Activated CD4-positive, alpha-beta T cell treated with anti-CD3 and anti-CD28 coated beads for 24 hours (primary cell): ENCODE measurements at places on chromosomes 4 and X.

DNA sequence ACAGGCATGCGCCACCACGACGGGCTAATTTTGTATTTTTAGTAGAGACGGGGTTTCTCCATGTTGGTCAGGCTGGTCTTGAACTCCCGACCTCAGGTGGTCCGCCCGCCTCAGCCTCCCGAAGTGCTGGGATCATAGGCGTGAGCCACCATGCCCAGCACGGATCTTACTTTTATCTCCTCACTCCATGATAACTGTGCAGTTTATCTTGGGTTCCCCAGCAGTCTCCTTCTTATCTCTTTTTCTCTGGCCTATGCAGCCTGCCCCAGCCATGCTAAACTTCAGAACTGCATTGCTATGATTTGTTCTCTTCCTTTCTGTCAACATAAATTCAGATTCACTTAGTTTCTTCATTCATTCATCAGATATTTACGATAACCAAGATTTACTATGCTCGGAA lies 22.4 kb downstream of the PAGE1 start:
- DNase-seq, result no peak

GRCh38 chr4:134591326-134591725 lies 389.7 kb upstream of the PABPC4L start:
- DNase-seq, result no peak

- no peak for DNase-seq
Measured at GRCh38 chr4:113756005-113756410, 5.5 kb downstream of the CAMK2D start.

DNA sequence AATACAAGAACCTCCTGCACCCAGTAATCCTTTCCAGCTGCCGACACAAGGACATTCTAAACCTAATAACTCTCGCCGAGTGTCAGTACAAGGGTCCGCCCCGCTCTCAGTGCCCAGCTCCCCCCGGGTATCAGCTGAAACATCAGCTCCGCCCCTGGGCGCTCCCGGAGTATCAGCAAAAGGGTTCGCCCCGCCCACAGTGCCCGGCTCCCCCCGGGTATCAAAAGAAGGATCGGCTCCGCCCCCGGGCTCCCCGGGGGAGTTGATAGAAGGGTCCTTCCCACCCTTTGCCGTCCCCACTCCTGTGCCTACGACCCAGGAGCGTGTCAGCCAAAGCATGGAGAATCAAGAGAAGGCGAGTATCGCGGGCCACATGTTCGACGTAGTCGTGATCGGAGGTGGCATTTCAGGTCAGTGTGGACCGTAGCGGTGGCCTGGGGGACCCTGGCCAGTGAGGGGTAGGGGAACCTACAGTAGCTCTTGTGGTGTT lies at the start of gene MAOA:
MAOA (plus strand) TSS at position 295 of the 490 bp plus-strand sequence; CDS start at position 338, 43 bp downstream.
- no peak for DNase-seq

DNA sequence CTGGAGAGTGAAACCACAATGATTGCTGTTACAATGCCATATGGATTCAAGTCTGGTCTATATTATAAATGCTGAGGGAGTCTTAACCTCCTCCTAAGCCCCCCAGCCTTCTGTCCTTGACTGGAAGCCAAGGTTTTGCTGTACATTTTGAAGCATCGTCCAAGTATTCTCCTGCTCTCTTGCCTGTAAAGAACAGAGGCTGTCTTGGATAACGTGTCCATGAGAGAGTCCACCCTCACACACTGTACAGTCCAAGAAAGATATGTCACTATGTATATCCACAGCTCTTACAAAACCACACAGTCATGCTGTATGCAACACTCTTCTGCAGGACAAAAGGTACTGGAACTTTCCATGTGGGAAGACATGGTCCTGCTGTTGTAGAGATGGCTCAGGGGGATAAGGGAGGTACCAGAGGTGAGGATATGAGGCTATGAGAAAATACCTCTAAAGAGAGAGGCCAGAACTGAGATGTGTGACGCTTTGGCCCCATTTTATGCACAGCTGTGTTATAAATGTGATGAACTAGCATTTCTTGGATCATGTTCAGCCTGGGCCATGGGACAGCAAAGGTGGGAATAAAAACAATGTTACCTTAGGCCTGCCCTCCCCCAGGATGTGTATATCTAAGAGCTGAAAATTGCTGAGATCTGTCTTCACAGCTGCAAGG lies 678.6 kb downstream of the IQCM start:
- DNase-seq, result no peak

- no peak for DNase-seq
Measured at GRCh38 chr4:112652216-112652615, 15.3 kb downstream of the LARP7 start.

GRCh38 chrX:67673741-67674274 lies 130.0 kb downstream of the AR start:
- no peak for DNase-seq

DNA sequence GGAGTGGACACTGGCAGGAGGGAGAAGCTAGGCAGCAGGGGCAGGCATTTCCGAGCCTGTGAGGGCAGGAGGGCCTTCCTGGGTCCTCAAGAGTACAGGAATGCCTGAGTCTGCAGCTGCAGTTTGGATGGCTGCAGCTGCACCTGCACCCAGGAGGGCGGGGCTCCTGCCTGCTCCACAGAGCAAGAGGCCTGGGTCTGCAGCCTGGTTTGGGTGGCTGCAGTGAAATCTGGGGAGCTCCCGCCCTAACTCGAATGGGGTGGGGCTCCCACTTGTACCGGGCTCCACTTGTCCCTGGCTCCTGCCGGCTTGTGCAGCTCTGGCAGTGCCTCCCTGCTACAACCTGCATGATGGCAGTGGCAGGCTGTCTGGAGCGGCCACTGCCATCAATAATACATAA lies 436.0 kb downstream of the ARHGAP24 start:
- no peak for DNase-seq

DNA sequence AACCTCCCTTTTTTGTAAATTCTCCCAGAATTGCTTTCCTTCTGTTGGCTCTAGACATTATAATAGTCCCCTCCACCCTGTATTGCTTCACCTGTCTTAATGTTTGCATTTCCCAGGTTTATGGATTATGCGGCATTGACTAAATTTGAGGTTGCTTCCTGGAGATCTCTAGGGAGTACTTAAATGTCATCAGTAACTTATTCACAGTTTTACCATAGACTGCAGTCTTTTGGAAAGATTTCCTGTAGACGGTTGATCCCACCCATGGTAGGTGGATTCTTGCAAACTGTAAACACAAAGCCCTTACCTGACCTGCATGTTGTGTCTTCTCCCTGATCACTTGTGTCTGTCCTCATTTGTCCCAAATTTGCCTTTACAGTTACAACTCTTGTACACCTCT lies 6.2 kb upstream of the NOX1 start:
- no peak for DNase-seq

GRCh38 chr4:47899639-47900038 lies 14.7 kb downstream of the NFXL1 start:
- no peak for DNase-seq

- DNase-seq, result no peak
Measured at GRCh38 chr4:182216005-182216404, 27.2 kb upstream of the TENM3 start.

DNA sequence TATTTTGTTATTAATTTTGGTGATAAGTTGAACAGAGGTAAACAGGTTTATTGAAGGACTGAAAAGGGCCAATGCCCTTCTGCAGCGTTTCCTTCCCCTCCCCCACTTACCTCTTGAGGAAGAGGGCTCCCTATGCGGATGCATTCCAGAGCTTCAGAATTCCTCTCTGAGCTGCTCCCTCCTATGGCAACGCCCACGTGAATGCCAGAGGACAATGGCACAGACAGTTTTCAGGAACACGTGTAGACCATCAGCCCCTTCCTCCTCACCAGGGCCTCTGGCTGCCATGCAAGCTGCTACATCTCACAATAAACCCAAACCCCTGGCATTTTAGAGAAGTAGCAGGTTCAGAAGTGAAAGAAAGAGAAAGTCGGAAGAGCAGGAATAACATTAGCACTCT lies 127.9 kb downstream of the CHRDL1 start:
- DNase-seq, result no peak

DNA sequence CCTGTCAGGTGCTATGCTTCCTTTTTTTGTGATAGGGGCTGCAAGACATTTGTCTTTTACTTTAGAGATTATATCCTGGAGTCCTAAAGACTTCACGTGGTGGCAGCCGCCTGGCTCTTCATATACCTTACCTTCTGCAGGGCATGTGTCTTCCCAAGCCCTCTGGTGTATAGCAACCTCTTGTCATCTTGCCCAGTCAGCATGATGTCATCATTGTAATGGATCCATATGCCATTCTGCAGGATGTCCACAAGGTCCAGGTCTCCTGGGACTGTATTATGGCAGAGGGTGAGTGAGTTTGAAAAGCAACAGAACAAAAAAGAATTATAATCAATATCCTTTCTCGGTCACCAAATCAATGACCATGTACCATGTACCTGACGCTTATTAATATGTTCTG lies 82.2 kb upstream of the SCOC start:
- DNase-seq, result no peak

DNA sequence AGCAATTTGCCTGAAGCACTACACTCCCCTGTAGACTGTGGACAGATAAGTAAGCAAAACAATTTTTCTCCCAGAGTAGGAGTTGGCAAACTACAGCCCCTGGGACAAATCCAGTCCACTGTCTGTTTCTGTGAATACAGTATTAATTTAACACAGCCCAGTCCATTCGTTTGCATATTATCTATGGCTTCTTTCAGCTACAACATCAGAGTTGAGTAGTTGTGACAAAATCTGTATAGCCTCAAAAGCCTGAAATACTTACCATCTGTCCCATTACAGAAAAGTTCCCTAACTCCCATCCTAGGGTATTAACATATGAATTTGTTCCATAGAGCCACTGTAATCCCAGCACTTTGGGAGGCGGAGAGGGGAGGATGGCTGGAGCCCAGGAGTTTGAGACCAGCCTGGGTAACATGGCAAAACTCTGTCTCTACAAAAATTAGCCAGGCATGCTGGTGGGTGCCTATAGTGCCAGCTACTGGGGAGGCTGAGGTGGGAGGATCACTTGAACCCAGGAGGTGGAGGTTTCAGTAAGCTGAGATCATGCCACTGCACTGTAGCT lies 53.0 kb downstream of the AMELX start:
- DNase-seq, result no peak

- no peak for DNase-seq
Measured at GRCh38 chr4:157270108-157270507, 49.6 kb downstream of the GRIA2 start.

DNA sequence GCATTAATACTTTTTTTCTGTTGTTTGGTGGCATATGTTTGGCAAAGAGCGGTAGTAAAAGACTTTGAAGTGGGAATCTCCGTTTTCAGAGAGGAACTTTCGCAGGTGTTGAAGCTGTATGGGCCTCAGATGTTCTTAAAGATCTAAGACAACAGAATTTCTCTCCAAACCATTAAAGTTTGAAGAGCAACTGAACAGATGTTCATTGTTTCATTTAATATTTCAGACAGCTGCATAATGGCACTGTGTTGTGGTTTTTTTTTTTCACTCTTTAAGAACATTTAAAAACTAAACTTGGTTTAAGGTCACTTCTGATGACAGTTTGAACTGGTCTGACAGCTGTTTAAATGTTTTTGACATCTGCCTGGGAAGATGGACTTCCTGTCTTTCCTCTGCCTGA lies 882.7 kb upstream of the PCDH10 start:
- no peak for DNase-seq

DNA sequence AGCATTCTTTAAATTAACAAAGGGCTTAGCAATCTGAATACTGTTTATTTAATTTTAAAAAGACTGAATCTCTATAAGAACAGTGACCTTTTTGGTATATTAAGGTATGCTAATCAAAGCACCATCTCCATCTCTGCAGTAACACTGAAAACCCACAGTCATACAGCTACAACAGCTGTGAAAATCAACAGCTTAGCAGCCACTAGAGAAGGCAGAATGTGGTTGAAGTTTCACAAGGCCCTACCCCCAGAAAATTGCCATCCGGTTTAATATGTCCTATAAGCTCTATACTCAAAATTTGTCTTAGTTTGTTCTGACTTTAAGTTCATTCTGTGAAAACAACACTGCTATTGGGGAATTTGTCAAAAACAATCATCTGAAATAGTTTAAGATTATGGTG lies 128.7 kb downstream of the OPHN1 start:
- DNase-seq, result no peak

GRCh38 chrX:111168314-111168713 lies 72.3 kb downstream of the PAK3 start:
- no peak for DNase-seq

DNA sequence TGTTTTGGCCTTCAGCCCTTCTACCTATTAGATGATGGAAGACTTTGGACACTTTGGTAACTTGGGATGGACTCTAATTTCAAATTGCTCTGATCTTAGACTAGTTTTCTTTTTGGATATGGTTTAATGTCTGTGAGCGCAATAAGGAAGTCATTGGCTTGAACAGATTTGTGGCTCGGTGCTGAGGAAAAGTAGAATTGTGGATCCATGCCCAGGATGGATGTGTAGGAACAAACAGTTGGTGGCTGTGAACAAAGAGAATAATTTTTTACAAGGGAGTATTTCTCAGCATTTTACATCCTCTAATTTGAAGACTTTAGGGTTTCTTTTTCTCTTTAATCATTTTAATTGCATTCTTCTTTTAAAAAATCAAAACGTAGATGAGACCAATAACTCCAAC lies 327.1 kb downstream of the GLUD2 start:
- DNase-seq, result no peak

- no peak for DNase-seq
Measured at GRCh38 chr4:146567396-146567795, 45.7 kb upstream of the SLC10A7 start.

- no peak for DNase-seq
Measured at GRCh38 chrX:101079736-101080270, 1.1 kb downstream of the TMEM35A start.

DNA sequence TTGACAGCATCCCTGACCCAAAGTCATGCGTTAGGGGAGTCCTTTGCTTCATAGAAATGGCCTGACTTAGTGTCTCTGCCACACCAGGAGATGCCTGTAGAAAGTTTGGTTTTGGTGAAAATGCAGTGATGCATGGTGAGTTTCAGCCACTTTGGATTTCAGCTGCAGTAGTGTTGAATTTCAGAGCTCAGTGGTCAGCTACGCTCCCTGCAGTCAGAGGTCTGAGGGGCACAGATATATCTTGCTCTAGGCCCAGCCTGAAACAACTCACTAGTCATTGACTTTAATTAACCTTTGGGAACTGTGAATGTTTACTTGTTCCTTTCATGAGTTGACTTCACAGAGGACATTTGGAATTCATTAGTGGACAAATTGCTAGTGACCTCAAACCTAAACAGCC lies 17.5 kb downstream of the RBMX2 start:
- DNase-seq, result no peak

GRCh38 chr4:138399081-138399480 lies 156.9 kb upstream of the SLC7A11 start:
- DNase-seq, result no peak

DNA sequence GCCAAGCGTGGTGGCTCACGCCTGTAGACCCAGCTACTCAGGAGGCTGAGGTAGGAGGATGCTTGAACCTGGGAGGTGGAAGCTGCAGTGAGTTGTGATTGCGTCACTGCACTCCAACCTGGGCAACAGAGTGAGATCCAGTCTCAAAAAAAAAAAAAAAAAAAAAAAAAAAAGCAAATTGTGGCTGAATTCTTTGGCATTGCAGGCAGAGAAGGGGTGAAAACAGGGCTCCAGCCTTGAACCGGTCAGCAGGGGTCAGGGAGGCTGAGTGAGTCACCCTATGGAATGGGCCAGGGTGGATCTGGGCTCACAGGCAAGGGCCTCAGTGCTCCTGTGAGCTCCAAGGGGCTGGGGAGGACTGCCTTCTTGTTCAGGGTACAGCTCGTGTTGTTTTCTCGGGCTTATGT lies 13.2 kb upstream of the FAM3A start:
- DNase-seq, result no peak
